ENCODE measurements at places on chromosomes 6 and 20.

- no peak for DNase-seq
Observed at GRCh38 chr6:47323321-47323720, 13.6 kb upstream of the TNFRSF21 start.

DNA sequence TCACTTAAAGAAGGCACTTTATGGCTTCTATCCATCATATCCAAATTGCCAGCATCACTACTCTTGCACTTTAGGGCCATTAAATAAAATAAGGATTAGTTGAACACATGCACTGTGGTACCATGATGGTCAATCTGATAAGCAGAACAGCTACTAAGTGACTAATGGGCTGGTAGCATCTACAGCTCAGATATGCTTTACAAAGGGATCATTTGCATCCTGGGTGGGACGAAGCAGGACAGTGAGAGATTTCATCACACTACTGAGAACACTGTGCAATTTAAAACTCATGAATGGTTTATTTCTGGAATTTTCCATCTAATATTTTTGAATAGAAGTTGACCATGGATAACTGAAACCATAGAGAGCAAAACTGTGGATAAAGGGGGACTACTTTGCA lies 25.1 kb upstream of the ZSCAN9 start:
- DNase-seq, result no peak

DNA sequence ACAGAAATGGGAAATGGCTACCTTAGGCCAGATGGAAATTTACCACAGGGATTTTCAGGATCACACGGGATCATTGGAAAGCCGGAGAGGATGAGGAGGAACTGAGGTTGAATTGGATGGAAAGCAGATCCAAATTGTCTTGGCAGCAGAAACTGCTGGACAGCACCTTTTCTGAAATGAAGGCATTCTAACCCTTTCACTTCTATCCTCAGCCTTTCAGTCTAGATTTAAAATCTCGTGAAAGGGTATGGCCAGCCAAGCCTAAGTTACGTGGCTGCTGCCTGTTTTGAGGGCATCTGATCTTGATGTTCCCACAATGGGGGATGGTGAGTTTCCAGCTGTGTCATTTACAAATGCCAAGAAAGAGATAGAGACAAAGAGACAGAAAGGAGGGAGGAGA lies 358.2 kb downstream of the KIF16B start:
- DNase-seq, result no peak

DNA sequence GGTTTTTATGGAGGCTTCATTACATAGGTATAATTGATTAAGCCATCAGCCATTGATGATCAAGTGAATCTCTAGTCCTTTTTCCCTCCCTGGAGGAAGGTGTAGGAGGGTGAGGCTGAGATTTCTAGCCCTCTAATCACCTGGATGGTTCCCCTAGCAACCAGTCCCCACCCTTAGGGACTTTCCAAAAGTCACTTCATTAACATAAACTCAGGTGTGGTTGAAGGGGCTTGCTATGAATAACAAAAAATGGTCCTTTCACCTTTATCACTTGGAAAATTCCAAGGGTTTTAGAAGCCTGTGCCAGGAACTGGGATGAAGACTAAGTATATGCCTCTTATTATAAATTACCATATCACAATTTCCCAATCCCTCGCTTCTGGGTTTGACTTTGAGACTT lies 40.4 kb downstream of the SMPDL3A start:
- no peak for DNase-seq

GRCh38 chr20:62581806-62582205 lies 60.5 kb upstream of the SLCO4A1 start:
- no peak for DNase-seq

DNA sequence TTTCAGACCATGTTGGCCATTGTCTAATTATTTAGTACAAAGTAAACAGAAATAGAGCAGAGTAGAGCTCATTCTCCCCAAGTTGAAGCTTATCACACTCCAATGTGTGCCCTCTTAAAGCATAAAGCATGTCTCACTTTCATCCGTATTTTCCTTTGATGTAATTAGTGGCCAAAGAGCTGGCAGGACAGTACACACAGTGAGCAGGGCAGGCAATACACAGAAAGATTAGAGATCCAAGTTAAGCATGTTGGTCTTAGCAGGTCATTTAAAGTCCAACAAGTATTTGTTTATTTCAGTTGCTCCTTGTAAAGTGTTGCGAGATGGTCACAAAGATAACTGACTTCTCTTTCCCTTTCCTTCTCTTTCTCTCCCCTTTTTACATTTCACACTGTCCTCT lies 47.2 kb downstream of the RFX6 start:
- DNase-seq, result no peak

- peak; percentile 66 for DNase-seq
Observed at GRCh38 chr6:30357678-30358540, 13.0 kb downstream of the RPP21 start.

DNA sequence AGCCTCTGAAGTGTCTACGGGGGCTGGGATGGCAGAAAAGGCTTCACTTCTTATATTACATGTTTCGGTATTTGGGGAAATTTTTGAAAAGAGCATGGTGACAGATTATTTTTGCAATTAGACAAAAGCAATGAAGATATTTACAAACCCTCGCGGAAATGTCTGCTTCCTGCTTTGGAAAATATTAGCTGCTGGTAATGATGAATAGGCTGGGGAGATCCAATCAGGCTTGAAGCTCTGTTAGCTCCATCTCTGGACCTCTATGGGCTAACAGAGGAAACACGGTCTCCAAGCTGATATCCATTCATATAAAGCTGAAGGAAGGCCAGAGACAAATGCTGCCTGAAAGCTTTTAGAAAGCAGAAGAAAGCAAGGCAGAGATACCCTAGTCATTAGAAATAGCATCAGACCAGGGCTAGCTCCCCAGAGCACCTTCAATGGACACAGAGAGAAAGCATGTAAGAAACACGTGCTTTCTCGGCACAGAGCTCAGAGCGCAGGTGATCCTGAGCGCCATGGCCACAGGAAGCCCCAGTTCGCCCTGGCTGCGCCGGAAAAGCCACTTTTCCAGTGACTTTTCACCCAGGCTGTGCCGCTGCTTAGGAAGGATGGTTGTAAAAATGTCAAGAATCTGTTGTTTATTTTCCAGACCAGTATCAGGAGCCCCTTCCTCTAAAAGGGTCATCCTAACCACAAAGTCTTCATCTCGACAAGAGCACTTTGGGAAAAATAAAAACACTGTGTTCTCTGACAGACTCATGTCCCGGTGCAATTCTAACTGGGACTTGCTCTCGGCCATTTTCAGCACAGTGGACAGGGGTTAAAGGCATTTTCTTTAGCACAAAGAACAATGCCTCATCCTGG lies 68.5 kb upstream of the NFATC2 start:
- DNase-seq, result no peak

GRCh38 chr6:53658992-53659391 lies 6.6 kb downstream of the KLHL31 start:
- no peak for DNase-seq
